ENCODE measurements at places on chromosomes 1 and 21.

DNA sequence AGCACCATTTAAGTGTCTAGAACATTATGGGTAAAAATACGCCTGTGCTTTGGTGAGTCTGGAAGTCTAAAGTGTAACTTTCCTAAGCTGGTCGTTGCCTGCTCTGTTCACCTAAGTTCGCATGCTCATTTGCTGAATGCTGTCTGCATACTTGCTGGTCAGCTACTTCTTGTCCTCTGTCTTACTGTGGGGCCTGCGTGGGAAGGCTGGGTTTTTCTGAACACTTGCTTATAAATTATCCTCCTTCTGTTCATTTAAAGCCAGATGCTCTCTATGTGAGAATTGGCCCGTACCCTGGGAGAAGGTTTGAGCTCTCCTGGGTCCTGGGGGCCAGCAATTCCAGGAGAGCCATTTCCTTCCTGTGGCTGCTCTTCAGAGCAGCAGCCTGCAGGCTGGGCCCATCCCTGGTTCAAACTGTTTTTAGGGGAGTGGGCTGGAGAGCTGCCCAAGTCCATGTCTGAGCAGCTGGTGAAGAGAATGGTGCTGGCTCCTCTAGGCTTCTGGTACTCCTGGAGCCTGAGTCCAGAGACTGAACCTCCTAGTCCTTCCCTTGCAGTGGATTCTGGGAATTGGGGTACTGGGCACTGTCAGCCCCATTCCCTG lies 75.7 kb downstream of the GALNT2 start:
- DNase-seq: no peak

- DNase-seq: no peak
Measured at GRCh38 chr1:247517795-247518612, 18.2 kb downstream of the OR2C3 start.

DNA sequence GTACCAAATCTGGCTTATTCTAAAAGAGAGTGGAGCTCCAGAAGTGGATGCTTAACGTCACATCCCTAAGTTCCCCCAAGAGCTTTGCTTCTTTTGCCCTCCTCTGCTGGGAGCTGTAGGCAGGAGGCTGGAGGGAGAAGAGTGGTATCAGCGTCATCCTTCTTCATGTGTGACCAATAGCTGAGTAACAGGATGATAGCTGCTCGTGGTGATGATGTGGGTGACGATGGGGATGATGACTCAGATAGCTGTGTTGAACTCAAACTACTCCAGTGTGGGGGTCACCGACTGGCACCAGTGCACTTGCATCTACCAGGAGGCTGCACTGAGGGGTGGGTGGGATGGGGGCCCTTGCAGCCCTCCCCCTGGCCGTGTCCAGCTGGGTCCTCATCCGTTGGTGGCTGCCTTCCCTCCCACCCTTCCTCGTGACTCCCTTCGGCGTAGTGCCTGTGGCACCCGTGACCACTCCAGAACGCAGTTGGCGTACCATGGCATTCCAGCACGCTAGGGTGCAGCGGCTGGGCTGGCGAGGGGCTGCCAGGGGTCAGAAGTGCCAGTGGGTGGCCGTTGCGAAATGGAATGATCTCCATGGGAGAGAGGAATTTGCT lies 1.1 kb downstream of the IGFN1 start:
- DNase-seq: no peak

DNA sequence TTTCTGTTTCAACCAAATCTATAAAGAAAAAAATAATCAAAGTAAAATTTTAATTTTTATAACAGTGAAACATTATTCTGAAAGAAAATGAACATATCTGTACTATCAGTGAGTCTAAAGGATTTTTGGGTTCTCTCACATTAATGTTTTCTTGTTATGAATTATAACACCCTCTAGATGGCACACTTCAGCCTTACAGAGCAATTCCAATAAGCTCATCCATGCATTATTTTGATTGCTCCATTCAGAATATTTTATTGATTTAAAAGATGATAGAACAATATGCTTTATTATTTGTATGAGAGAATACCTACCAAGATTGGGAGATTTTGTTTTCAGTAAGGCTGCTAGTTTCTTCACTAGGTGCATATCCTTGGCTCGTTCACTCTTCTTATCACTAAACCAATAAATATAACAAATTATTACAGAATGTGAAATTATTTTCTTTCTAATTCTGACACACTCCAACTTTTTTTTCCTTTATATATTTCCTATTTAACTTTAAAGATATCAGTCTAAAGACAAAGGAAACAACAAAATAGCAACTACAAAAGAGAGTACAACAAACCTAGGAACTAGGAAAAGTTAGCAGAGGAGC lies 82.4 kb downstream of the RAB3GAP2 start:
- peak; percentile 13 for DNase-seq

- no peak for DNase-seq
Measured at GRCh38 chr21:38768471-38769063, 37.2 kb upstream of the ETS2 start.

DNA sequence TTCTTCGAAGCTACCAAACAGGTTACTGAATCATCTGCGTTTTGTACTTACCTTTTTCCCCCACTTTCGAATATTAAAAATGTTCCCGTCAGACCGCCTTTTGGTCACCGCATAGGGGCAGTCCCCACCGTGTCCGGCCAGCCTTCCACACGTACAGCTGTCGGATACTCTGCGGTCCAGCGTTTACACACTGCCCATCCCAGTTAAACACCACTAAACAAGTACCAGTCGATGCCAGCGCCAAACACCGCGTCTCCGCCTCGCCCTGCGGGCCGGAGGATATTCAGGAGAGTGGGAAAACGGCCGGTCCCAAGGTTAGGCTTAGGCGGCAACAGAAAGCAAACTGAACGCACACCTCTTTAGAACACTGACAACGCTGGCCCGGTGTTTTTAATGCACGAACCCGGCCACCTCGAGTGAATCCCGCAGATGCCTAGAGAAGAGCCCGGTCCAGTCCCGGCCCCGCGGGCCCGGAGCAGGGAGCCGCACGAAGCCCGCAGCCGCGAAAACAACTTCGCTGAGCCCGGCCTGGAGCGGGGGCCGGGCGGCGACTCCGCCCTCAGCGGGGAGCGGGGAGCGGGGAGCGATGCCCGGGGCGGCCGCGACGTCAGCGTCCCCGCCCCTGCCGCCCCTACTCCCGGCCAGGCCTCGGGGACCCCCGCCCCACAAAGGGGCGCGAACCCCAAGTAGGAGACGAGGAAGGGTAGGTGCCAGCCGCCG lies 730 bp upstream of the PHF13 start:
- no peak for DNase-seq

DNA sequence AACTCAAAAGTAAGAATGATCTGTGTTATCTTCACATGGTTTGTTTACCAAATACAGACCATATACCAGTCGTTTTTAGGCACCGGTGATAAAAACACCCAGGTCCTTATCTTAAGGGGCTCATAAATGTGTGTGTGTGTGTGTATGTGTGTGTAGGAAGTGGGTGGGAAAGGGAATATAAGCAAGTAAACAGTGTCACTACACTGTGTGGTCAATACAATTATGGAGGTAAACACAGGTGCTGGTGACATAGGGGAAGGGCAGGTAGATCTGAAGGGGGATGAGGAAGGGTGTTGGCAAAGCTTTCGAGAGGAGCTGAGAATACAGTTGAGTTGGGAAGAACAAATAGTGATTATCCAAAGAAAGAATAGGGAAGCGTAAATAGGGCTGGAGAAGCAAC lies 19.1 kb upstream of the MRPS6 start:
- no peak for DNase-seq

GRCh38 chr1:40245686-40246085 lies 2.1 kb upstream of the TMCO2 start:
- no peak for DNase-seq

- no peak for DNase-seq
Measured at GRCh38 chr1:203354246-203354645, 3.3 kb upstream of the FMOD start.

GRCh38 chr1:37317870-37318467 lies 156.4 kb upstream of the ZC3H12A start:
- no peak for DNase-seq

- no peak for DNase-seq
Measured at GRCh38 chr1:223556414-223557129, 108.9 kb downstream of the CAPN8 start.

DNA sequence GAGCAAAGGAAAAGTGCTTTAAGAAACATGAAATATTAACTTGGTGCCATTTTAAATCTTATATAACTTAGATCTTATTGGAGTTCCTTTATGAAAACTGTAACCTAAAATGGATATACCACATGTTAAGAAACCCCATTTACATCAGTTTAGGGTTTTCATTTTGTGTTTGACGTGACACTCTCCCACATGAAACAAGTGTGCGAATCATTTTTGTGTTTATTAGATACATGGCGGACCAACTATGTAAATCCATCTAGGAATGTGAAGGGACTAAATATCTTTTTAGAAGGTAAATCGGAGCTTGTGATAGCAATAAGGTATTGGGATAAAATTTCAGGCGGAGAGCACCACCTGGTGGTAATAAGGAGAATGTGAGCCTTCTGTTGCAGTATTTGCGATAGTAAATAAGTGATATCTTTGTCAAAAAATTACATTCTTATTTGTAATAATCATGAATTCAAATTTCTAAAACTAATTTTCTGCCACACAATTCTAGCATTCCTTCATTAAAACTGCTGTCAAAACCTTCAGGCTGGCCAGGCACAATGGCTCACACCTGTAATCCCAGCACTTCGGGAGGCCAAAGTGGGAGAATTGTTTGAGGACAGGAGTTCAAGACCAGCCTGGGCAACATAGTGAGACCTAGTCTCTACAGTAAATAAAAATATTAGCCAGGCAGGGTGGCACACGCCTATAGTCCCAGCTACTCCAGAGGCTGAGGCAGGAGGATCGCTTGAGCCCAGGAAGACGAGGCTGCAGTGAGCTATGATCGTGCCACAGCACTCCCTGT lies 31.3 kb downstream of the SMAP2 start:
- DNase-seq: no peak

DNA sequence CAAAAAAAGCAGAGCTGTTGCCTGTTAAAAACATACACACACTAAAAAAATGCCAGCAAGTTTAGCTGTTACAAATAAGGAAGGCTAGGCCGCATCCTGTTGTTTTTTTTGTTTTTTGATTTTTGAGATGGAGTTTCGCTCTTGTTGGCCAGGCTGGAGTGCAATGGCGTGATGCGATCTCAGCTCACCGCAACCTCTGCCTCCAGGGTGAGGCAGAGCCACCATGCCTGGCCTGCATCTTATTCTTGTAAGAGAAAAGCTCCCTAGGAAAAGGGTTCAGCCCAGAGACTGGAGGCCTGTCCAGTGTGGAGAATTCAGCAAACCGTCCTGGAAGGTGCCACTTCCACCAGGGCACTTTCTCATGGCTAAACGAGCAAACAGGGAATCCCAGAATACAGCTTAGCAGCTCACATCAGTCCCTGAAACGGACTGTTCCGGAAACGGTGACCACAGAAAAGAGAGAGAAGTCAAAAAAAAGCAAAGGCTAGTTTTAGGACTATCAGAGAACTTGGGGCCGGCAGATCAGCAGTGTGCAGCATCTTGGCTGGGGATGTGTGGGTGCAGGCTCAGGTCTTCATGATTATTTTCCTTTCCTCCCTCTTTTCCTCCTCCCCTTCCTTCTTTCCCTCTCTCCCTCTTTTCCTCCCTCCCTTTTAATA lies 283.6 kb downstream of the AJAP1 start:
- DNase-seq: no peak

GRCh38 chr1:16021681-16022080 lies at the start of gene CLCNKA:
CLCNKA (plus strand) TSS chr1:16022036; CDS start chr1:16022620, 584 bp downstream.
- DNase-seq: no peak

GRCh38 chr1:235101558-235102258 lies 26.9 kb downstream of the TOMM20 start:
- DNase-seq: no peak

GRCh38 chr1:40662864-40663263 lies 2.6 kb downstream of the RIMS3 start:
- DNase-seq: no peak

DNA sequence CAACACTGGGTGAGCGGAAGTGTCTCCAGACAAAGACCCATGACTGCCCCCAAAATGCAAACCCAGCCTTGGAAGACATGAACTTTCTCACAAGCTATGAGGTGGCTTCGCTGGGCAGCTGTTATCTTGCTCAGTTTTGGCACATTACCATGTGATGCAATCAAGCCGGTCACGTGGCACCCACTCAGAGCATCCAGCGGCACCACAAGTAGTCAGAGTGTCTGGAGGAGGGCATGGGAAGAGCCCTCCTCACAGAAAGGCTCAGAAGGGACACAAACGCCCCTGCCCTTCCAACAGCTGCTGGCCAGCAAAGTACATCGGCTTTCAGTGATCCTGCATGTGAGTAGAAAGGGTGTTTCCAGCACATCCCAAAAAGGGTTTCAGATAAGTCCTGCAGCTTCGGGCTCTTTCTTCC lies 145.5 kb upstream of the IRF2BP2 start:
- DNase-seq: no peak

DNA sequence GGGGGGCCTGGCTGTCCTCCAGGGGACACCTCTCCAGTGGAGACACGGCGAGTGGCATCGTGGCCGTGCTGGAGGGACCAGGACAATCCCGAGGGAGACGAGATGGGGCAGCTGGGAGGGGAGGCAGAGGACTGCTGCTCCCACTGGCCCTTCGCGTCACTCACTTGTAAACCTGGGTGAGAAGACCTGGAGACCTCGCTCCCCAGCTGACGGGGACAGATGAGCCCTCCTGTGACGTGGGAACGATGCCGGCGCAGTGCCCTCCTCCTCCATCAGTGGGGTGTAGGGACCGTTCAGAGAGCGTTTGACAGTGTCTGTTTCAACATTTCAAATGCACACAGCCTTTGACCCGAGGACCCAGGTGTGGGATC lies 4.6 kb downstream of the SPATC1L start:
- DNase-seq: no peak

DNA sequence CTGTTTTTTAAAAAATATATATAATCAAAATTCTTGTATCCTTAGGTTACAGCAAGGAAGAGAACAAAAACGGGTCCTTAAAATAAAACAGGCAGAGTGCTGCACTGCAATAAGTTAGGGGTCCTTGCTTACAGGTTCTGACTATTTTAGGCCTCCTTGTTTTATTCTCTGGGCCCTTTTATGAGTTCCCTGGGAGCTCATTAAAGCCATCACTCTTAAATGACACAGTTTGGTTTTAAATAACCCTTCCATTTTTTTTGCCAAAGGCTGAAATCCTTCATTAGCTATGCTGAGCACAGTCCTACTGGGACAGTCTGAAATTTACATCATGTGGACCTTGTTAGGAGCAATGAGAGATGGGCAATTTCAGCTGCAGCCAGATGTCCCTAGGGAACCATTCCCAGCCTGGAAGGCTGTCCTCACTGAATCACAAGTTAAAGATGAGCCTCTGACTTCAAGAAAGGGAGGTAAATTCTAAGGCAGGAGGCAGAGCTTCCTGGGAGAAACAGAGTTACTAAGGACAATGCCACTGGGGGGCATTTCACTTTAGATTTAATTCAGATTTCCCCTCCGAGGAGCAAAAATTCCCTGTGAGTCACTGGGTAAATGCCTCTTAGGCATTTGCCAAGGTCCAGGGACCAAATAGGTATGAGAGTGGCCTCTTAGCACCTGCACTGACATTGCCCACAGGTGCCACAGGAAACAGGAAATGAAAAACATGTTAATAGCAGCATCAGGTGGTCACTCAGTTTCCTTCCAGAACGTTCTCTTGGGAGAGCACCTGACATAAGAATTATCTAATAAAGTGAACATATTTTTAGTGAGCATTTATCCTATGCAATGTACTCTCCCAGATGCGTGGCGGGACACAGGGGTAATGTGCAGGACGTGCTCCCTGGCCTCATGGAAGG lies 3.8 kb upstream of the MUL1 start:
- DNase-seq: no peak
